Activated naive CD8-positive, alpha-beta T cell treated with anti-CD3 and anti-CD28 coated beads, Interleukin-2, amount 50 U/mL, for 24 hours (primary cell): ENCODE measurements at places on chromosomes 12 and 14.

DNA sequence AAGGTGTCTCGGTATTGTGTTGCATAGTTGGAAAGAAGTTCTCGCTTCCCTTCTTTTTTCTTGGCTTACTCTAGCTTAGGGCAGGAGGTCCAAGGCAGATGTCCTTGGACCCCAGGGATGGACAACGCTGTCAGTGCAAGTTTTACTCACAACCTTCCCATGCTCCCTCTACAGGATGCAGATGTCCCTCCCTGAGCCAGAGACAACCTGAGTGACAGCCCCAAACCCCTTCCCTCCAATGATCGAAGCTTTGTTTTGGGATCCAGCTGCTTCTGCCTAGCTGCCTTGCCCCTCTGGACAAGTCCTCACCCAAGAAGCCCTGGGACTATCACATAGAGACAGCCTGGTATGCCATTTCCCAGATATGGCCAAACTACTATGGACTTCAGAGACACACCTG is 112.0 kb upstream of the RAP1B start:
- DNase-seq, result no peak

- no peak for DNase-seq
These were observed 298 bp downstream of the CTDSP2 start for GRCh38 chr12:57846285-57846576.

GRCh38 chr12:57471661-57472060 is 8.0 kb downstream of the ARHGAP9 start:
- DNase-seq, result no peak

DNA sequence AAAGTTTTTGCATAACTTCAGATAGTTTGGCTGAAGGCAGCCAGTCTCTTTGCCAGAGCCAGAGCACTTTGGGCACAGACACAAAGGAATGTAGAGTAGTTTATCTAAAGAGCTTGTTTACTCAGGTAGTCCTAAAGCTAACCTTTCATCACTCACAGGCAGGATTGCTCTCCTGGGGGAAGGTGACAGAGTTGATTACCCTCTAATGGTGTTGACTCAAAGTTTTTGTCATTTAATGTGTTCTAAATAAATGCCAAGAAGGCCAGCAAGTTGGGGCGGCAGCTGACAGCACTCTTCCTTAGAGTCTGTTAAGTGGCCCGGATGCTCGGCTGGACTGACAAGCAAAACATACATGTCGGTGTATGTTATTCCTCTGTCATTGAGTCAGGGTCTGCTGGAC is 9.3 kb upstream of the TAS2R46 start:
- no peak for DNase-seq

GRCh38 chr12:122032580-122032979 is 10.9 kb downstream of the BCL7A start:
- no peak for DNase-seq

DNA sequence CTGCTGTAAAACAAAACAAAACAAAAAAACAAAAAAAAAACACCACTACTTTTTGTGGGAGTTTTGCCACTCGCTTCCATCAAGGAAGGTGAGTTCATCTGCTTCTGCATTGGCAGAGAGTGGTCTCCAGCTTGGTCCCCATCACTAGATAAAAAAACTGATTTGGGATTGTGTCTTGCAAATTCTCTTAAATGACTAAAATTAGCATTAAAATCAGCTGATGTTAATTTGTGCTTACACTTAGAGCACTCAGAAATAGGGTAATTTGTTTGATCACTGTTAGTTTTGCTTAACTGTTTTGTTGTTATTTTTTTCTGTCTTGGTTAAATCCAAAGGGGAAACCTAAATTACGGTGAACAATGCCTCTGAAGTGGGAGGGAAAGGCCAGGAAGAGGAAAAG is 1048.0 kb downstream of the LRFN5 start:
- no peak for DNase-seq

DNA sequence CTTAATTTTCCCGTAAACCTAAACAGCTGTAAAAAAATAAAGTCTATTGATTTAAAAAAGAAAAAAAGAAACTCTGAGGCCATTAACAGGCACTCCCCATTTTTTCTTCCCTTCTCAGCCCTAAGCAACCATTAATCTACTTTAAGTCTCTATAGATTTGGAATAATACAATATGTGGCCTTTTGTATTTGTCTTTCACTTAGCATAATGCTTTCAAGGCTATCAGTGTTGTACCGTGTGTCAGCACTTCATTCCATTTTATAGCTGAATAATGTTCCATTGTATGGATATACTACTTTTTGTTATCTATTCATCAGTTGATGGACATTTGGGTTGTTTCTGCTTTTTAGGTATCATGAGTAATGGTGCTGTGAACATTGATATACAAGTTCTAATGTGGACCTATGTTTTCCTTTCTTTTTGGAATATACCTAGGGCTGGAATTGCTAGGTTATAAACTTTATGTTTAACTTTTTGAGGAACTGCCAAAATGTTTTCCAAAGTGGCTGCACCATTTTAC is 15.7 kb downstream of the CREBL2 start:
- DNase-seq, result no peak

- peak; percentile 65 for DNase-seq
These were observed 183.6 kb upstream of the G2E3 start for GRCh38 chr14:30375296-30375892.

GRCh38 chr14:47278233-47278842 is 397.1 kb downstream of the MDGA2 start:
- peak; percentile 42 for DNase-seq

GRCh38 chr14:103535891-103536565 is 7.0 kb downstream of the TRMT61A start:
- DNase-seq, result no peak

GRCh38 chr12:5388581-5389535 is 43.0 kb upstream of the NTF3 start:
- no peak for DNase-seq

- DNase-seq, result no peak
These were observed 24.5 kb upstream of the POLR3B start for GRCh38 chr12:106333010-106333409.

GRCh38 chr14:93929048-93929535 is 1.9 kb downstream of the FAM181A start:
- no peak for DNase-seq

GRCh38 chr14:104446611-104447010 is 133.0 kb upstream of the C14orf180 start:
- DNase-seq, result no peak

DNA sequence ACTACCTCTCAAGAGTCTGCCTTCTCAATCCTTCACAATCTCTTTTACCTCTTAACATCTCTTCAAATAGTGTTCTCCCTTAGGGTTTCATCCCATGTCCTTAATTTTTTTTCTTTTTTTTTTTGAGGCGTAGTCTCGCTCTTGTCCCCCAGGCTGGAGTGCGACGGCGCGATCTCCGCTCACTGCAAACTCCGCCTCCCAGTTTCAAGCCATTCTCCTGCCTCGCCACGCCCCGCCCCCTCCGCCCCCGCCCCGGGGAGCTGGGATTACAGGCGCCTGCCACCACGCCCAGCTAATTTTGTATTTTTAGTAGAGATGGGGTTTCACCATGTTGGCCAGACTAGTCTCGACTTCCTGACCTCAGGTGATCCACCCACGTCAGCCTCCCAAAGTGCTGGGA is 7.0 kb upstream of the BCAT1 start:
- DNase-seq, result no peak

GRCh38 chr14:100533656-100534485 is 53.3 kb downstream of the BEGAIN start:
- no peak for DNase-seq

- no peak for DNase-seq
These were observed 114.8 kb downstream of the MON2 start for GRCh38 chr12:62581288-62582064.

DNA sequence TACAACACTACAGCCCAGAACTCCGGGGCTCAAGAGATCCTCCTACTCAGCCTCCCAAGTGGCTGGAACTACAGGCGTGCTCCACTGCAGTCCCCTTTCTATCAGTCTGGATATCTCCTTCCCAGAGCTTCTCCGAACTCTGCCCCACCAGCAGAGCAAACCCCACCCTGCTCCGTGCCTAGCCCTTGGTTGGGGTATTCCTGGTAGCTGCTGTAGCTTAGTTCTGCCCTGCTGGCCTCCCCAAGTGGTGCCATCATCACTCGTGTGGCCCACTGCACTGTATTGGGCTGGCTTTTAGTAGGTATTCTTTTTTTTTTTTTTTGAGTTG is 9.5 kb downstream of the HSP90AA1 start:
- DNase-seq, result no peak
